ENCODE measurements at places on chromosomes 2 and 18. TPM values are rescaled to one million over a fixed set of nuclear protein-coding genes. Genes with fewer than 3 reads are reported as not detected.

DNA sequence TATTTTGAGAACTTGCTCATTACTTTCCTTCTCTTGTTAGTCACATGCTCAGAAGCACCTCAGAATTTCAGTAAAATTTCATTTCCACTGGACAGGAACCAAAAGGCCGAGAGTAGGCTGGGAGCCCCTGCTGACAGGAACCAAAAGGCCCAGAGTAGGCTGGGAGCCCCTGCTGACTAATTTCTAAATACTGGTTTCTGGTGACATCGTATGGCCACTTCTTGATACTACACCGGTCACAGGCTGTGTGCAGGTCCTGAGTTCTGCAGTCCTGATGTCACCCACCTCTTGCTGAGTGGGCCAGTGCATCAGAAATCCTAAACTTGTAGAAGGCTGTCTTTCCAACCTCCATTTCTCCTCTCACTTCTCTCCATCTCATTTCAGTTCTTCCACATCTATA is 17.7 kb upstream of the EN1 start:
- no peak for ATAC-seq

GRCh38 chr2:32372519-32373182 is 15.8 kb downstream of the BIRC6 start:
- no peak for ATAC-seq

The HOXD12 gene
- not detected for total RNA-seq

The RNF149 gene
- total RNA-seq = 41.7 TPM

DNA sequence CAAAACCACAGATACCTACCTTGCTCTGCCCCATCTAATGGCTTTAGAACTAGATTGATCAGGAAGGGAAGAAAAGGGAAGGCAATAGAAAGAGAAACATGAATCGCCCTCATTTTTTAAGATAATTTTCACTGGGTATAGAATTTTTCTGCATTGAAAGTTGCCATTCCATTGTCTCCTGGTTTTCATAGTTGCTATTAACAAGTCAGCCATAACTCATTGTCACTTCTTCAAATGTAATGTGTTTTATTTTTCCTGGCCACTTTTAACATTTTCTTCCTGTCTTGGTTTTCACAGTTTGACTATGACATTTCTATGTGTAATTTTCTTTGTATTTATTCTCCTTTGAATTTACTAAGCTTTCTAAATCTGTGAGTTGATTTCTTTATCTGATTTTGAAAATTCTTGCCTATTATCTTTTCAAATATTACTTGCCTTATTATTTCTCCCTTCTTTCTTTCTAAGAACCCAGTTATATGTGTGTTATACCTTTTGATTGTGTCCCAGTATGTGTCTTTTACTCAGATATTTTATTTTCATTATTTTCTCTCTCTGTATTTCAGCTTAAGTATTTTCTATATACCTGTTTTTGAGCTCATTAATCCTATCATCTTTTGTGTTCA is 85.5 kb upstream of the GLI2 start:
- ATAC-seq = no peak

The PSMA8 gene
- total RNA-seq = not detected

DNA sequence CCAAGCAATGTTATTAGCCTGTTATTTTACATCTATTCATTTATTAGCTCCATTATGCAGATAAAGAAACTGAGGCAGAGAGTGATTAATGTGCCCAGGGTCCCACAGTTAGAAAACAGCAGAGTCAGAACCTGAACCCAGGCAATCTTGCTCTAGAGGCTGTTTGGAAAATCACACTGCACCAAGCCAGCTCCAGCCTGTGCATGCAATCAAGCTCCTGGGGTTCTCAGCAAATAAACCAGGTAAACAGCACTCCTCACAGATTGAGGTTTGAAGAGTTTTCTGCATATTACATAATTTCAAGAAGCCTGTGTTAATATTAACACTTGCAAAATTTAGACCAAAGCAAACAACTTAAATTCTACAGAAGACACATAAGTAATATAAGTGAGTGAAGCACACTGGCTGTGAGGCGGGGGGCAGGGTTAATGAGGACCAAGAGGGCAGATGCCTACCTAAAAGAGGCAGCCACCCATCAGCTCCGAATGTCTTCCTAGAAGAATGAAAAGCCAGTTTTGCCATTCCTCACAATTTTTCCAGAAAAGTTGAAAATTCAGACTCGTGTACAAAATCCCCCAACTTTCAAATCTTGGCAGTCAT is 35.4 kb downstream of the CACNB4 start:
- ATAC-seq = no peak

GRCh38 chr2:194686569-194686968 is 970.5 kb upstream of the SLC39A10 start:
- no peak for ATAC-seq

The DES gene
- total RNA-seq = 17,655 TPM

The SMAD2 gene
- total RNA-seq = 143 TPM

The PLB1 gene
- total RNA-seq = 10.0 TPM

The ALPG gene
- total RNA-seq = not detected

The TEKT4 gene
- total RNA-seq = not detected

DNA sequence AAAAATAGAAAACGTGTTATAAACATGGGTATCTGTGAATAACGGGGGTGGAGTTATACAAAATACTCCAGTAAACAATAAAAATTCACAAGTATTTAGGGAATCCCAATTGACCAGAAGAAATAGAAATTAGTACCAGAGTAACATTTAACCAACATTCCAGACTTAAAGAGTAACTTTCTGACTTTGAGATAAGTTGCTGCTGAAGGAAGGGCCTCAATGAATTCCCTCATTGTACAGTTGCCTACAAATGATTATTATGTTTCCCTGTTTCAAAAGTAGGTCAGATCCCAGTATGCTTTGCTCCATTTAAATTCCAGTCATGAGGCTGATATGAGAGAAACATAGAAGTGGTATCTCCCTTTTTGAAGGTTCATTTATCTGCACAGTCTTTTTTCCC is 88.3 kb upstream of the KCNH7 start:
- no peak for ATAC-seq

The LOXHD1 gene
- 0.15 TPM for total RNA-seq

The UGT1A8 gene
- total RNA-seq = not detected

DNA sequence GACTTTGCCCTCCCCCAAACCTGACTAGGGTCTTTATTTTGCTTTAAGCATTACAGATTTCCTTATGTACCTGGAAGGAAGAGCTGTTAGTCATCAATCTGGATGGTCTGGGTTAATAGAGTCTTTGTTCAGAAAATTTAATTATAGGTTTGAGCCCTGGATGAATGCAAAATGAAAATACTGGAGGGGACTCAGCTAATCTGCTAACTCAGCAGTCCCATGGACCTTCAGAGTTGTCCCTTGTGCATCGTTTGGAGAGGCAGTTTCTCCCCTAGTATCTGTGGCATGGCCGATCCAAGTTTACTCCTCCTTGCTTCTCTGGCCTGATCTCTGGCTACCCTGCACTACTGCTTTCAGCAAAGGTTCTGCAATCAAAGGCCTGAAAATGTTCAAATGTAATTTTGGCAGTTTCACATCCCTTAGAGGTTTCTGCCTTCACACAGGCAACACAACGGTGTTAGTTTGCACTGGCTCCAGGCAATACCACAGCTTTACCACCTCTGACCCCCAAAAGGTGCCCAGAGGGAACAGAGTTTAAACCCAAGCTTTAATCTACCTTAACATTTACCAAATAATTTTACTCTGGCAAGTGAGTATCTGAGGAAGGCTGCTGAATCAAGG is 134.3 kb downstream of the THADA start:
- no peak for ATAC-seq

- no peak for ATAC-seq
Measured at GRCh38 chr2:42846026-42846425, 53.6 kb upstream of the HAAO start.

- ATAC-seq = no peak
Measured at GRCh38 chr2:127810156-127810618, 784 bp downstream of the WDR33 start.

DNA sequence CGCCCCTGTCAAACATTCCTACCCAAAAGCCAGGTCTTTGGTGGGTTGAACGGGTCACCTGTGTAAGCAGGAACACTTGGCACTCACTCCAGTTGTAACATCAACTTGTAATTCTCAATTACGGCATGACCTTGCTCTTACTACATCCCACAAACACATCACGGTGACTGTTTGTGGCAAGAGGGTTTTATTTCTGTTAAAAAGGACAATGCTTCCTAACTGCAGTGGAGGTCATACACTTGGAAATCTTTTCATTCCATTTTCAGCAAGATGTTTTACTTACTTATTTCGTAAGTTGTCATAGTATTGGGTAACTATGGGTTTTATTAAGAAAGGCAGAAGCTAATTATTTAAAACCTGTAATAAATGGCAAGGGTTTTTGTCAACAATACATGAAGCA is 126.1 kb downstream of the ZNF516 start:
- no peak for ATAC-seq

DNA sequence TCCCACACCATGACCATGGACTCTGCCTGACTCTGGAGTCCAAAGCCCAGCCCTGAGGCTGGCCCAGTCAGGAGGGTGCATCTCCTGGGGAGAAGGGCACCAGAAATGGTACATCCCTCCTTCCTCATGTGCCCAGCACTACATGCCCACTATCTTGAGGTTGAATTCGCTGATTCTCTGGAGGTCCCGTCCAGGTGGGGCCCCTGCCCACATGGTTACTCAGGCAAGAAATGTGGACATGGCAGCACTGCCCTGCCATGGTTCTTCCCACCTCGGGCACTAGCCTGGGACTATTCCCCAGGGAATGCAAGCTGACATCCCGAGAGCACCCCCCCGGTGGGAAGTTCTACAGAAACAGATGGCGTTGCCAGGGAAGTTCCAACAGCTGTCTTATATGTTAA is 15.3 kb upstream of the HES6 start:
- ATAC-seq = no peak

The TANC1 gene
- 54.5 TPM for total RNA-seq

GRCh38 chr2:234565201-234565600 is 68.3 kb upstream of the ARL4C start:
- no peak for ATAC-seq

The PSD4 gene
- total RNA-seq = 4.4 TPM

DNA sequence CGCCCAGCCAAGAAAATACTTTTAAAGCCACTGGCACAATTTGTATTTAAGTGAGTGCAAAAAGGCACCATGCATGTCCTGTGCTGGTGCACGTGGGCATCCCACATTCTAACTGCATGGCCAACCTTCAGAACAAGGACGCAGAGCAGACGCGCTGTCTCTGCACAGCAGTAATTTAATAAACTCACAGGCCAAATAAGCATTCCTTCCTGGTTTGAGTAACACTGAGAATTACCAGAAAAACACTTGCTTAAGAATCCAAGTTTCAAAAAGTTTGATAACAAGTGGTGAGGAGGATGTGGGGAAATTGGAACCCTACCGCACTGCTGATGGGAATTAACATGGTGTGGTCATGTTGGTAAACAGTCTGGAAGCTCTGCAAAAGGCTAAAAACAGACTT is 38.7 kb downstream of the RPL31 start:
- no peak for ATAC-seq

DNA sequence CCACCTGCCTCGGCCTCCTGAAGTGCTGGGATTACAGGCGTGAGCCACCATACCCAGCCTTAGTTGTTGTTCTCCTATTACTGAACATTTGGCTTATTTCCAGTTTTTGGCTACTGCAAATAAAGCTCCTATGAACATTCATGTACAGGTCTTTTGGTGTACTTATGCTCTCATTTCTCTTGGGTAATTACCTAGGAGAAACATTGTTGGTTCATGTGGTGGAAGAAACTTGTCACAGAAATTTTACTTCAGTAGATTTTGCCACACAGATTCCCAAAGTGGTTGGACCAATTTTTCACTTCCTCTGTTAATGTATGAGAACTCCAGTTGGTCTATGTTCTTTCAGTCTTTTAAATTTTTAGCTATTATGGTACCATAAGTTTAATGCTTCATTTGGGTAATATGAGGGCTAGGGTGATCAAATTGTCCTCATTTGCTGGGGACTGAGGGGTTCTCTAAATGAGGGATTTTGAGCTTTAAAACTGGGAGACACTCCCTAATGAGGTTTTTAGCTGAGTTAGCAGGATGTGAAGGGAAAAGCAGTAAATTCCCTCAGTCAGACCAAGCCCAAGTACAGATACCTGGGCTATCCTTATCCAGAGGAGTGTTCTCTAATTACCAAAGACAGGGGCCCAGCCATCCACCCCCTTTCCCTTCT is 33.9 kb downstream of the MTA3 start:
- no peak for ATAC-seq

DNA sequence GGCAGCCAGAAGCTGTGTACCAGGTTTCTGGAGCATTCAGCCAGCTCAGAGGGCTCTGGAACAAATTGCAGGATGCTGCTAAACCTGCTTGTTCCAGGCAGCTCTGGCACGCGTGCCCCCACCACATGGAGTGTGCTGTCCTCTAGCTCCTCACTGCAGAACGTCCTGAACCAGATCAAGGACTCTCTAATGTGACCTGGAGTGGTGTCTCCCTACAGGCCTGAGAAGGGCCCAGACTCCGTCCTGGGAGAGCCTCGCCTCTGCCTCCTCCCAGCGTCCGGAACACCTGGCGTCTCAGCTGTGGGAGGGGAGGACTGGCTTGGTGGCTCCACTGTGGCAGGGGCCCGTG is 115.6 kb upstream of the GPC1 start:
- no peak for ATAC-seq

DNA sequence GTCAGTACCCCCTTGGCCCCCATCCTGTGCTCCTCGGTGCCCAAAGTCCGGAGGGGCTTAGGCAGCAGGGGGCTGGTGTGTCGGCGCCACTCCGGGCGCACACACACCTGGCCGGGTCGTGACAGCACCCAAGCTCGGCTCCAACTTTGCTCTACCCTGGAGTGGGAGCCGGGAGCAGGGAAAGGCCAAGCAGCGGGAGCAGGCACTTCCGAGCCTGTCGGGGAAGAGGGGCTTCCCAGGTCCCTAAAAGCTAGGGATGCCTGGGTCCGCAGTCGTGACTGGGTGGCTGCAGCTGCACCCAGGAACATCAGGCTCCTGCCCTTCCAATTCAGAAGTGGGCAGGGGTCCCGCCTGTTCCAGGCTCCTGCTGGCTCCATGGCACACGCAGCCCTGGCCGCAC is 48.4 kb downstream of the PAPOLG start:
- ATAC-seq = no peak

DNA sequence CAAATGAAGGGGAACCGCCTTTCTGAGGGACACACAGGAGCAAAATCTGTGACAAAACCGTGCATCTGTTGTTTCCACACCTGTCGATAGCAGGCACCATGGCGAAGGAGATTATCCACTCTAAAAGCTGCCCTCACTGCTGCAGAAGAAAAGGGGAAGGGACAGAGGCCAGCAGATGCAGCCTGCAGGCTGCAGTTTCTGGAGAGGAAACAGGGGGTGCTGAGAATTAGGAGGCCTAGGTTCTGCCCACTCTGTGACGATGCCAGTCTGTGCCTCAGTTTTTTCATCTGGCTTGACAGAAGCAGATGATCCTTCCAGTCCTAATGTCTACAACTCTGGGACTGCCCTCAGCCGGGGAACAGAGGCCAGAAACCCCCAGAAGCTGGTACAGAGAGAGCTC is 17.7 kb downstream of the PAX8 start:
- ATAC-seq = no peak

- ATAC-seq = no peak
Measured at GRCh38 chr2:72083751-72084583, 63.7 kb downstream of the CYP26B1 start.

The C2orf15 gene
- total RNA-seq = 0.40 TPM

The UGT1A4 gene
- not detected for total RNA-seq
